ENCODE measurements at places on chromosomes 4 and X. TPM values are rescaled to one million over a fixed set of nuclear protein-coding genes. Genes with fewer than 3 reads are reported as not detected.

The CNKSR2 gene
- total RNA-seq = 1.6 TPM

The ADH1A gene
- total RNA-seq = 2.0 TPM

The CXCL8 gene
- total RNA-seq = 0.51 TPM

The SLC10A4 gene
- total RNA-seq = not detected

The HTRA3 gene
- 104 TPM for total RNA-seq

The STPG2 gene
- 0.19 TPM for total RNA-seq

The SERTM2 gene
- 0.28 TPM for total RNA-seq

The HPSE gene
- 2.8 TPM for total RNA-seq

The GPC4 gene
- 19.2 TPM for total RNA-seq

The TRIM60 gene
- total RNA-seq = not detected

The KCNIP4 gene
- total RNA-seq = not detected

The GAGE13 gene
- total RNA-seq = not detected

The DRD5 gene
- total RNA-seq = not detected

The MPC1L gene
- not detected for total RNA-seq

The CCSER1 gene
- total RNA-seq = 7.0 TPM

The TMPRSS11A gene
- not detected for total RNA-seq

The FATE1 gene
- not detected for total RNA-seq

The CXCL11 gene
- total RNA-seq = not detected

The SCML1 gene
- total RNA-seq = 10.5 TPM

The SPP1 gene
- total RNA-seq = 553 TPM

The MAGEC3 gene
- total RNA-seq = 0.28 TPM

The SOWAHB gene
- total RNA-seq = not detected

The MAGEA1 gene
- not detected for total RNA-seq

The ADAM29 gene
- total RNA-seq = not detected

The GLRA2 gene
- not detected for total RNA-seq

The YTHDC1 gene
- 57.4 TPM for total RNA-seq

The HS3ST1 gene
- total RNA-seq = 3.9 TPM

The TKTL2 gene
- not detected for total RNA-seq

The GIMD1 gene
- not detected for total RNA-seq

The BLTP1 gene
- 67.7 TPM for total RNA-seq

The GAGE2A gene
- not detected for total RNA-seq

The CTAG1A gene
- not detected for total RNA-seq

The NR3C2 gene
- total RNA-seq = 10.0 TPM

All from posterior vena cava (tissue), 2 donors.